Stimulated activated CD8-positive, alpha-beta memory T cell treated with anti-CD3 and anti-CD28 coated beads, Interleukin-7, amount 100 ng/mL, for 1 hour (primary cell): ENCODE measurements at places on chromosomes 3 and 15.

GRCh38 chr3:112260563-112260962, 33.5 kb downstream of the SLC9C1 start:
- DNase-seq: no peak

GRCh38 chr3:194081826-194082225, 54.1 kb upstream of the HES1 start:
- no peak for DNase-seq

- DNase-seq: no peak
Observed at GRCh38 chr3:10957976-10958749, 34.4 kb upstream of the SLC6A1 start.

GRCh38 chr3:128468791-128469527, 2.3 kb upstream of the DNAJB8 start:
- no peak for DNase-seq

DNA sequence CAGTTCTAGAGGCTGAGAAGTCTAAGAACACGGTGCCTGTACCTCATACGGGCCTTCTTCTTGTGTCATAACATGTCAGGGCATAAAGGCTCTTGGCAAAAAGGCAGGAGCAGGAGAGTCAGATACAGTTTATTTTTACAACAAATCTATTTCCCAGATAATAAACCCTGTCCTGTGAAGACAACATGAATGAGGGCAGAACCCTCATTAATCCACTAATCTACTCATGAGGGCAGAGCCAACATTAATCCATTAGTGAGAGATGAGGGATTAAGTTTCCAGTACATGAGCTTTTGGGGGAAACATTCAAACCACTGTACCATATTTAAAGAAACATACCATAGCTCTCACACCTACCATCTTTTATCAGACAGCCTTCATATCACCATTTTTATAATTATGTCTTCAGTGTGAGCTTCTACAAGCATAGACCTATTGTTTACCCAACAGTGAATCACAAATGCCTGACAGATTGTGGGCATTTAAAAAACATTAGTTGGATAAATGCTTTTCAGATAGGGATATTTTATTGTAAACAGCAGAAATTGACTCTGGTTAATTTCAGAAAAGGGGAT, 645.8 kb downstream of the GRM7 start:
- DNase-seq: no peak

DNA sequence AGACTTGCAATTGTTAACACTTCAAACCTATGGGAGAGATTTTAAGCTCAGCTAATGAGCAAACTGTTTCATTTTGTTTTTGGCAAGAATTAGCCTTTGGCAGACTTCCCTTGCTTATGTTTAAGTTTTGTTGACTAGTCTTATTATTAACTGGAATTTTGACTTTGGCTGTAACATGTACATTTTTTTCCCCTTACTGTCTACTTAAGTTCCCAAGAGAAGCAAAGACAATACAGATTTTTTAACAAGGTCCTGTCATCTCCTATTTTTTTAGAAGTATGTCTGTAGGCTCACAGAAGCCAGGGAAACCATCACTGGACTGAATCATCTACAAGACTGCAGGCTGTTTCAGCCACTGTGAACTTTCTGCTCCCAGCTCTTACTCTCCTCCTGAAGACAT, 74.3 kb downstream of the DGKG start:
- no peak for DNase-seq

DNA sequence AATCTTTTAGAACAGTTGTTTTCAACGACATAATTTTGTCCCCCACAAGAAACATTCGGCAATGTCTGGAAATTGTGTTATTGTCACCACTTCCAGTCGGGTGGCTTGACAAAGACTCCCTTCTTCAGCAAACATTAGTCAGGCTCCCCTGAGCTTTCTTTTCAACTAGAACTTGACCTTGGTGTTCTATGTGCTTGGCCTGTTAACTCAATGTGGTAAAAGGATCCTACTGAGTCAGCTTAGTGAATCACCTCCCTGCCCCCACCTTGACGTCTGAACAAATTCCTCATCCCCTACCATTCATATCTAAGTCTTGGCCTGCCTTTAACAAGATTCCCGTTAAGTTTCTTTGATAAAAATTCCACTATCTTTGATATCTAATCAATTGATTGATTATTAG, 465.0 kb upstream of the ROBO1 start:
- no peak for DNase-seq

DNA sequence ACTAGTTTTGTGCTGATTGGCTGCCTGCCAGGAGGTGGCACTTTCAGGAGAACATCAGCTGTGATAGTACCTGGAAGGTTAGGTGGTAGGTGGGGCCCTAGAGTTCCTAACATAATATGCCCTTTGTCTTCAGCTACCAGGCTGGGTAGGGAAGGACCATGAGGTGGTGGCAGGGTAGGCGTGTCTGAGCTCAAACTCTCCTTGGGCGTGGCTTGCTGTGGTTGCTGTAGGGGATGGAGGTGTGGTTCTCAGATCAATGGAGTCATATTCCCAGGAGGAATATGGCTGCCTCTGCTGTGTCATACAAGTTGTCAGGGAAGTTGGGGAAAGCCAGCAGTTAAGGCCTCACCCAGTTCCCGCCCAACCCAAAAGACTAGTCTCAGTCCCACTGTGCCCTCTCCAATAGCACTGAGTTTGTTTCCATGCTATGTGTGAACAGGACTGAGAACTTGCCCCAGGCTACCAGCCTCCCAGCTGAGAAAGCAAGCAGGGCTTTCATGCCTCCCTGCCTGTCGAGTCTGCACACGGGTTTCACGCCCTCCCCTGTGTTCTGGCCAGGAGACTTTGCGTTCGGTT, 107.7 kb downstream of the CHCHD4 start:
- DNase-seq: no peak

- DNase-seq: no peak
Observed at GRCh38 chr15:60407415-60407805, 9.6 kb upstream of the ANXA2 start.

GRCh38 chr3:146218880-146219866, 31.7 kb downstream of the PLSCR4 start:
- peak; percentile 3 for DNase-seq

DNA sequence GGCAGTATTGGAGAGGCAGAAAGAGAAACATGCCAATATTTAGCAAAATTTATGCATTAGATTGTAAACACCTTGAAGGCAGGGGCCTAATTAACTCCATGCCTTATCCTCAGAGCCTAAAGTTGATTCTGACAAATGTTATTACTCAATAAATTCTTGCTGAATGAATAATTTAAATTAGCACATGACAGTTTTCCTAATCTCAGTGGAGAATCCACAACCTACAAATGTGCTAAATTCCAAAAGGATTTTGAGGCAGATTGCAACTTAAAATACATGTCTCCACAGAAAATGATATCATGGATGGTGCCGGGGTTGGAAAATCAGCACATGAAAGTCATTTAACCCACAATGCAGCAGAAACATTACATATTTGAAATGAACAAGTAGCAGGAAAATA, 41.1 kb upstream of the NANOGP8 start:
- no peak for DNase-seq

DNA sequence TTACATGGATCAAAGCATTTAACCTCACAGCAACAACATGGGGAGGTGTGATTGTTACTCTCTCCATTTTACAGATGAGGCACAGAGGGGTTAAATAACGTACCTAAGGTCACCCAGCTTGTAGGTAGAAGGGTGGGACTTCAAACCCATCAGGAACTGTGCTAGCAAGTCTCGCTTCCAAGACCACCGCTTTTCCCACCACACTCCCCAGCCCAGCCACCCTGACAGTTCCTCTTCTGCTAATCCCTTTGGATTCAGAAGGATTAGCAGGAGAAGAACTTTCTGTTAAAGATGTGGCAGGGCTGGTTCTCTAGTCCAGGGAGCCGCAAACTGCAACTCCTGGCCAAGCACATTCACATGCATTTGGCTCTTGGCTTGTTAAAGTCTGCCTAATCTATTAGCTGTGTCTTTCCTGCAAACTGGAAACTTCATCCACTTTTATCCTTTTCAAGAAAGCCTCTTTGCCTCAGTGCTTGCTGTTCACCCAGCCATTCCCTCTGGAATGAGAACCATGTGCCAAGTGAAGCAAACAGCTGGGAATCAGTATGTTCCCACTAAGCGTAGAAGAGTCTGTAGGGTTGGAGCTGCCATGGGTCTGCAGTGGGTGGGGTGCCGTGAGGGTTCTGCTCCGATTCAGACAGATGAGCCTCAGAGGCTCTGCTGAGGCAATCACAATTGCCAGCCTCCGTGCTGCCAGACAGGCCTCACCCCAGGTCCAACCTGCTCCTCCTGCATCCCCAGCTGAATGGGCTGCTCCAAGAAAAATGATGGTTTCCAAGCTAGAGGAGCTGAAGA, 44.6 kb downstream of the POMGNT2 start:
- no peak for DNase-seq

DNA sequence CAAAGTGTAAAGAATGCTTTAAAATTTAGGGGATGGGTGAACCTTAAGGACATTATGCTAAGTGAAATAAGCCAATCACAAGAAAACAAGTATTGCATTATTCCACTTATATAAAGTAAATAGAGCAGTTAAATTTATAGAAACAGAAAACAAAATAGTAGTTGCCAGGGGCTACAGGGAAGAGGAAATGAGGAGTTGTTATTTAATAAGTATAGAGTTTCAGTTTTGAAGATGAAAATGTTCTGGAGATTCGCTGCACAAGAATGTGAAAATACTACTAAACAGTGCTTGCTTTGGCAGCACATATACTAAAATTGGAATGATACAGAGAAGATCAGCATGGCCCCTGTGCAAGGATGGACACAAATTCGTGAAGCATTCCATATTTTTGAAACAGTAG, 32.0 kb downstream of the DNAH12 start:
- no peak for DNase-seq

GRCh38 chr3:127050733-127051132, 67.8 kb downstream of the PLXNA1 start:
- no peak for DNase-seq

GRCh38 chr3:197791892-197792647, 1.0 kb downstream of the LRCH3 start:
- DNase-seq: no peak

GRCh38 chr3:131174752-131175151, 148.1 kb downstream of the NEK11 start:
- DNase-seq: no peak

DNA sequence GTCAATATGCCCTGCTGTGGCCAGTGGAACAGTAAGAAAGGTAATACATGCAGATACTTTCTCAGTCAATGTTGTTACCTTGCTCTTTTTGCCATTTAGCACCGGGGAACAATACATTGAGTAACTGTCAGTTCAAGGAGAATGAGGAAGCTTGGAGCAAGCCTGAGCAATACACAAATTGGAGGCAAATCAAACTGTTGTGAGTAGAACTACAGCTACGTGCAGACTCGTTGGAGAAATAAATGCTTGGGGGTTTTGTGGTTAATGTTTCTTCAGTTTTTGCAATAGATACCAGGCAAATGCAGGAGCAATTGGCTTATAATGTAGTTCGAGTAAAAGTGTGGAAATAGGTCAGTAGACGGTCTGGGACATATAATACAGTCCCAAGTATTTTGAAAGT, 587.3 kb upstream of the ROBO1 start:
- no peak for DNase-seq

GRCh38 chr3:84961521-84962255, 2.9 kb downstream of the CADM2 start:
- no peak for DNase-seq

- DNase-seq: no peak
Observed at GRCh38 chr3:16311960-16312451, 47.0 kb downstream of the OXNAD1 start.

DNA sequence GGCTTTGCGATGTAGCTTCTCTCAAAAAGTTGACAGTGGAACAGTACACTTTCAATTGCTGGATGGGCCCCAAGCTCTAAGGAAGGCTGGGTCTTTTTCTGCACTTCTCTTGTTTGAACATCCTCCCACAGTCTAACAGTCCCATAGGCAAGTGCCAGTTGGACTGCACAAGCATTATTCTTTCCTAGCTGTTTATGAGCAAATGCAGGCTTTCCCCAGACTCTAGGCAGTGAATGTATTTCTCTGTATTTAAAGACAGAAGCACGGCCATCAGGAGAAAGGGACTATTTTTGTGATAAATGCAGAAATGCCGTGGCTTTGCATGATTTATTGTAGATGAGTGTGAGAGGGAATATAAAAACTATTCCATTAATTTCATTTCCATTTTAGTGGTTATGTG, 539.3 kb upstream of the LMCD1 start:
- DNase-seq: no peak

DNA sequence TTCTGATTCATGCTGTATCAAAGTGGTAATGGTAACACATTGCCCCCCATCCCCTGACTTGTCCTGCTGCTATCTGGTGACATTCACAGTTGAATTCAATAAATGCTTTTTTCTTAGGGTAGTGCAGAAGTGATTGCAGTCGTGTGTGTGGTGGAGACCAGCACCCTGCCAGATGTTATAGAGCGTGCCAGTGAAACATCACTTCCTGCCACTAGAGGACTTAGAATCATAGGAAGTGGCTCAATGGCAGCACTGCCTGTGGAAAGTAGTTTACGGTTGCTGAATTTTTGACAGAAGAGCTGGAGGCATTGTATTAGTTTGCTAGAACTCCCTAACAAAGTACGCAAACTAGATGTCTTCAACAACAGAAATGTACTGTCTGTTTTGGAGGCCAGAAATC, 37.4 kb upstream of the P2RY12 start:
- no peak for DNase-seq

DNA sequence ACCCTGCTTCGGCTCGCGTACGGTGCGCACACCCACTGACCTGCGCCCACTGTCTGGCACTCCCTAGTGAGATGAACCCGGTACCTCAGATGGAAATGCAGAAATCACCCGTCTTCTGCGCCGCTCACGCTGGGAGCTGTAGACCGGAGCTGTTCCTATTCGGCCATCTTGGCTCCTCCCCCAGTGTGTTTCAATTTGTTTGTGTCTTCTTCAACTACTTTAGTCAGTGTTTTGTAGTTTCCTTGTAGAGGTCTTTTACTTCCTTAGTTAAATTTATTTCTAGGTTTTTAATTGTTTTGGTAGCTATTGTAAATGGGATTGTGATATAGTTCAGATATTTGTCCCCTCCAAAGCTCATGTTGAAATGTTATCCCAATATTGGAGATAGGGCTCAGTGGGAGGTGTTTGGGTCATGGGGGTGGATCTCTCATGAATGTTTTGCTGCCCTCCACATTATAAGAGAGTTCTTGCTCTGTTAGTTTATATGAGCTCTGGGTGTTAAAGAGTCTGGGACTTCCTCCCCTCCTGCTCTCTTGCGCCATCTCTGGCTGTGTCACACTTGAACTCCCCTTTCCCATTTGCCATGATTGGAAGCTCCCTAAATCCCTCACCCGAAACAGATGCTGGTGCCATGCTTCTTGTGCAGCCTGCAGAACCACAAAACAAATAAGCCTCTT, 304.4 kb downstream of the DOCK3 start:
- DNase-seq: no peak

DNA sequence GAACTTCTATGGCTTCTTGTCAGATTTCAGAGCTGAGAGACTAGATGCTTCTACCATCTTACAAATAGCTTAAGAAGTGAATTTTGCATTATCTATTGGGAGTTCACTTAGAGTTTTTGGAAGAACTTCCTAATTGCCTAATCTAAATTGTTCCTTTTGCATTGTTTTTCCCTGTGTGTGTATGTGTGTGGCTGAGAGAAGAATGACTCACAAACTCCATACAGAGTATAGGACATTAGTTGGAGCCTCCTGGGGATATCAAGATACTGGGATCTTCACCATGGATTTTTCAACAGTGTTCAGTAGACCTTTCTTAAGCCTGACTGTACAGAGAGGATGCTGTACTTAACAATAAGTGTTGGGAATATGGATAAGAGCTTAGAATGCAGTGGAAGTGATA, 10.9 kb downstream of the TLNRD1 start:
- no peak for DNase-seq

GRCh38 chr15:66405615-66406014, 18.9 kb downstream of the MAP2K1 start:
- no peak for DNase-seq

GRCh38 chr15:85755471-85755870, 39.3 kb downstream of the KLHL25 start:
- no peak for DNase-seq

GRCh38 chr3:58266577-58266976, 29.0 kb downstream of the ABHD6 start:
- no peak for DNase-seq
